ENCODE measurements at places on chromosomes 5 and 9.

- DNase-seq = no peak
Measured at GRCh38 chr5:158162479-158163034, 303.6 kb upstream of the CLINT1 start.

GRCh38 chr5:33223563-33224284 is 217.0 kb upstream of the TARS1 start:
- DNase-seq = no peak

- DNase-seq = no peak
Measured at GRCh38 chr5:1168796-1169195, 32.6 kb upstream of the SLC6A19 start.

DNA sequence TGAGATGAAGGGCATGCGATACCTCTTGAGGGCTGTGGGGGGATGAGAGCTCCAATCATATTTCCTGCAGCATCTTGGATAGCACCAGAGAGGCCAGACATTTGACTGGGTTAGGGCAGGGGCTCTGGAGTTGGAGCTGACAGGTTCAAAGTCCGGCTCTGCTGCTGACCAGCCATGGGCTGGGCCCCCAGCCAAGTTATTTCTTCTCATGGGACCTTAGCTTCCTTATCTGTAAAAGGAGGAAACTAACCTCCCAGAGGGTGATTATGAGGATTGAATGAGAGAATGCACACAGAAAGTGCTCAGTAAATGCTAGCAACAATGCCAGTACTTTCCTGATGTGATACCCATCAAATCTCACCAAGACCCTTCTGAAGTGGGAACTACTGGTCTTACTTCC is 65.2 kb upstream of the SLC25A51 start:
- DNase-seq = no peak

DNA sequence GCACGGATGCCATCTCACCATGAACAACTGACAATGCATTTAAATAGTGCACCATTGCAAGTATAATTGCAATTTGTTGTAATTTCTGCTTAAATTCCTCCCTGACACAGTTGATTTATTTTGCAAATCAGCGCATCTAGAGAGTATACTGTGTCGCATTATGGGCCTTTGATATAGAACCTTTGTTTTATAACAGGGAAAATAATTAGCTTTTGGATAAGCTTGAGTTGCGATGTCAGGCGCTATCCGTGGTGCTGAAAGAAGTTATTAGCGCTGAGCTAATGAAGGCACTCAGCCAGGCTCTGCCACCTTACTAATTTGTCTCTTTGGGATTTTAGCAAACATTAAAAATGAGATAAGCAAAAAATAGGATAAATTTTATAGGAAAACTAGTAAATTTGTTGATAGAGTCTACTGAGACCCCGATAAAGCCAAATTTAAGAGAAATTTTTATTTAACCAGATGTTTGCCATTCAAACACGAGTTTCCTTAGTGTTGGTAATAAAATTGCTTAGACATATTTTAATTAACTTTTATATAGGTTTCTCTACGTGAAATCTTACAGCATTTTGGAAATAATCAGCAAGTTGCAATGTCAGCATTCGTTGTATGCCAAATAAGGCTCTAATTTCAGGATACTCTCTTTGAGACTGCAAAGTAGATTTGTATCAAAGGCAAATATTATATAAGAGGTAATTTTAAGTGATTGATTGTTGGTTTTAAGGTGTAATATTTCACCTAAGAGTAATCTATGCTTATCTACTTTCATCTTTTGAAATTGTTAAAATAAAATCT is 355.5 kb downstream of the TLR4 start:
- peak; percentile 33 for DNase-seq

DNA sequence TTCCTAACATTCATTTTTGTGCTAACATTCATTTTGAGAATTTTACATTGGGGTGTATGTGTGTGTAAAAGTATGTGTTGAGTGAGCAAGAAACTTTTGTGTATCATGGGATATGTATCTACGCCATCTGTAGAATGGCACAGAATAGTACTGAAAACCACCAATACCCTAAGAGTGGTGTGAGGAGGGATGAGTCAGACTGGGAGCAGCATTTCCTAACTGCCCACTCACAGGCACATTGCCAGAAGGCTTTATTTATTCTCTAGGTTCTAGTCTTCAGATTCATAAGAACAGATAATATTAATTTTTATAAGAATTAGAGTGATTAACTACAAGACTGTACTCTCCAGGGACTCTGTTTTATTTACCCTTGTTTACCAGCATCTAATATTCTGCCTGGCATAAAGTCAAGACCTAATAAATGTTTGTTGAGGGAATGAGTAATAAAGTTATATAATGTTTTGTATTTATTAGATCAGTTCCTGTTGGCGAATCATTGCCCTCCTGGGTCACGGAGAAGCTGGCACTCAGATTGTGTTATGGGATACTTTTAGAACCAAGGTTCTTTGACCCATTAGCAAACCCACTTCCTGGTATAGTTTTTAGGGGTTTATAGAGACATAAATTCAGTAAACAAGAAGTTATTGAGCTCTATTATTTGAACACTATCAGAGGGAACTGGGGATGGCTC is 159.1 kb upstream of the PPP2R2B start:
- DNase-seq = peak; percentile 80

- DNase-seq = no peak
Measured at GRCh38 chr9:30534455-30534854, 1850.0 kb upstream of the ACO1 start.

- DNase-seq = no peak
Measured at GRCh38 chr5:76820526-76820890, 1.7 kb downstream of the F2RL1 start.

DNA sequence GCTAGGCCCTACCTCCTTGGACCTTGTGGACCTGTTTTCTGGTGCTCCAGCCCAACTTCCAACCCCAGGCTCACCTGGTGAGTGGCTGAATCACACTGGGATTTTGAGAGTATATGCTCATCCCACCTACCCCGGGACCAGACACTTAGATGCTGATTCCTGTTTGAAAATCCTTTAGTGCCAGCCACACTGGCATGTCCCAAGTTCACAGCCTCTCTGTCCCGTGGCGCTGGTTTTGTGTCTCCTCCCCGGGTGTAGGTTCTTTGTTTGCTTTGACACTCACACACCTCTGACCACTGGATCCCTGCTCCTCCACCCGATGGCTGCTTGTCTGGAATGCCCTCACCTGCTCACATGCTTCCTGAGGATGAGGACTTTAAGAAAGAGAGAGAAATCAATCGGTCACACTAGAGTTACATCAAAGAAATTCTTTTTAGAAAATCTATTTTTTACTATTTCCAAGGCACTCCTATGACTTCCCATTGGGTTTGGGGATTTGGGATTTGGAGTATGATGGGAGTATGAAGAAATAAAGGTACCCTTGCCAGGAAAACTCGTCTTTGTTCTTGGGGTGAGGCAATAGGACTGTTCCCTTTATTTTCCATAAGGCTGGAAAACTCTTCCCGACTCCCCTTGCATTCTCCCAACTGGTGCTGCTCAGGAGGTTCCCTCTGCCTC is 7.3 kb upstream of the SLC25A48 start:
- DNase-seq = no peak

GRCh38 chr5:95739857-95740256 is 8.7 kb downstream of the RHOBTB3 start:
- no peak for DNase-seq

GRCh38 chr5:72235725-72236124 is 84.3 kb downstream of the MRPS27 start:
- DNase-seq = no peak

GRCh38 chr5:122019919-122020590 is 58.0 kb downstream of the LOX start:
- DNase-seq = no peak

DNA sequence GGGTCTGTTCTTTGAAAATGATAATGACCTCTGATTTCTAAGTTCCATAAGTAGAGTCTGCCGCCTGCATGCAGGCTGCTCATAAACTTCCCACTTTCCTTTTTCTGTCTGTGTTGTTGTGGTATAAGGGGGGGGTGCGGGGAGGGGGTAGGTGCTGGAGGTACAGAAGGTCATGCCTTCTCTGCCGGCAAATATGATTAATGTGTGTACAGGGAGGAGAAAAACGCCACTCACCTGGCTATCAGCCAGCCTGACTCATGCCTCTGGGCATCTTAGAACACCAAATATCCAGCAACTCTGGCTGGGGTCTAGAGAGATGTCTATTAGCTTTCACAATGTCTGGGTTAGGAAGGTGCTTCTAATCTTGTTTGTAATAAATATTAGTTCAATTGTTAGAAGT is 128.3 kb downstream of the EFNA5 start:
- peak; percentile 89 for DNase-seq

Measured in kidney glomerular epithelial cell (primary cell).